ENCODE measurements at places on chromosomes 3 and 15. TPM values are rescaled to one million over a fixed set of nuclear protein-coding genes. Genes with fewer than 3 reads are reported as not detected.

GRCh38 chr15:63462088-63462487 lies 42.3 kb upstream of the USP3 start:
- DNase-seq, result peak; percentile 61

DNA sequence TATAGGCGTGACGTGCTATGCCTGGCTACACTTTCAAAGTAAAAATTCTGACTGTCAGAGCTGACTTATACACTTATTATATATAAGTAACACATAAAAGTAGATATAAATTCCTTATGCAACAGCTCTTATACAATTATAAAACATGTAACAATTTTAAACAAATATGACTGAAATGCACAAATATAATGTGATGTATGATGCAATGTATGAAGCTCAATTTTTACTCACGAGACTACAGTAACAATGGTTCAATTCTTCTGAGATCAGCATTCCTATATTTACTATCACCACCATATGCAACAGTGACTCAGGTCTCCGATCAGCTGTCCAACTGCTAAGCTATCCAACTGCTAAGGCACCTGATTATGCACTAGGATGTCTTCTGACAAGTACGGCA lies 8.2 kb downstream of the BNIP2 start:
- no peak for DNase-seq

- no peak for DNase-seq
Observed at GRCh38 chr3:106242781-106243180, 374.0 kb upstream of the CBLB start.

Gene FEZF2
- total RNA-seq, result not detected

DNA sequence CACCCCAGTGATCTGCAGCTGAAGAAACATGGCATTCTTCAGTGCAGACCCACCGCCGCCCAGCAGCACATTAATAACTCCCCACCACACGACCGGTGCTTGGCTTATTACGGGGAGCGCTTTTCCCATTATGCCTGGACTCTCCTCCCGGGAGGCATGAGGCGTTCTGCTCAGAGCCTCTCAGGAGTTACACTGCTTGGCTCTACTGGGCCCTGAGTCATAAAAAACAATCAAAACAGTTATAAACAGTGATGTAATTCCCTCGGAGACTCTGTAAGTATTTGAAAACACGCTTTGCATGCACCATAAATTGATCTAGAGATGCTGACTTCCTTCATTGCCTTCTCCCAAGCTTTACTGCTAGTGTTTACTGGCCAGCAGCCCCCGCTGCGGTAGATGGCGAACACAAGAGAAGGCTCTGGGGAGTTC lies 77.1 kb upstream of the SNRPA1 start:
- DNase-seq, result no peak

- no peak for DNase-seq
Observed at GRCh38 chr15:65666257-65666656, 44.5 kb downstream of the SLC24A1 start.

DNA sequence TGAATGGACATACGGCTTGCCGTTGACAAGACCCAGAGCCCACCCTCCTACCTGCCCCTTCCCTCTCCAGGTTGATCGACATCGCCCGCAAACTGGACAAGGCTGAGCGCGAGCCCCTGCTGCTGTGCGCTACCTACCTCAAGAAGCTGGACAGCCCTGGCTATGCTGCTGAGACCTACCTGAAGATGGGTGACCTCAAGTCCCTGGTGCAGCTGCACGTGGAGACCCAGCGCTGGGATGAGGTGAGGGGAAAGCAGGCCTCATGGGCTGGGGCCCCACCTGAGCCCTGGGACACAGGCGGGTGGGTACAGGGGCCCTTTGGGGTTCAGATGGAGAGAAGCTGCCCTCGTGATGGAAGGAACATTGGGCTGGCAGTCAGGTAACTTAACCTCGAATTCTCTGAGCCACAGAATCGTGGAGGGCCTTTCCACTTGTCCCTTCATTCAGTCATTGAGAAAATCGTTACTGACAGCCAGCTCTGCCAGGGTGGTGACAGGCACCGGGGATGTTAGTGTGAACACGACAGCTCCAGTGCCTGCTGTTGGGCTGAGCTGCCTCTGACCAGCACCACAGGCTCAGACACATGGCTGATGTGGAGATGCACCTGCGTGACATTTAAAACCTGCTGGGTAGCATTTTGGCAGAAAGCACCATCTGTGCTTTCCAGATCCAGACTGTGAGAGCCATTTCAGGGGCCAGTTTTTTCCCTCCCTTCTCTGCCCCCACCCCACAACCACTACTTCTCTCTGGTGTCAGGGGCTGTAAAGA lies 25.6 kb upstream of the RHO start:
- no peak for DNase-seq

- DNase-seq, result no peak
Observed at GRCh38 chr3:18683900-18684299, 258.8 kb upstream of the SATB1 start.

- no peak for DNase-seq
Observed at GRCh38 chr3:139421040-139421439, 31.6 kb upstream of the COPB2 start.

GRCh38 chr3:28188686-28189085 lies 52.7 kb upstream of the CMC1 start:
- DNase-seq, result no peak

Gene CDCP1
- 75.7 TPM for total RNA-seq

GRCh38 chr15:65821070-65821469 lies 29.0 kb upstream of the DENND4A start:
- DNase-seq, result no peak

Gene SEMA3G
- total RNA-seq, result 1.4 TPM

- no peak for DNase-seq
Observed at GRCh38 chr15:40061212-40061901, 22.4 kb upstream of the SRP14 start.

DNA sequence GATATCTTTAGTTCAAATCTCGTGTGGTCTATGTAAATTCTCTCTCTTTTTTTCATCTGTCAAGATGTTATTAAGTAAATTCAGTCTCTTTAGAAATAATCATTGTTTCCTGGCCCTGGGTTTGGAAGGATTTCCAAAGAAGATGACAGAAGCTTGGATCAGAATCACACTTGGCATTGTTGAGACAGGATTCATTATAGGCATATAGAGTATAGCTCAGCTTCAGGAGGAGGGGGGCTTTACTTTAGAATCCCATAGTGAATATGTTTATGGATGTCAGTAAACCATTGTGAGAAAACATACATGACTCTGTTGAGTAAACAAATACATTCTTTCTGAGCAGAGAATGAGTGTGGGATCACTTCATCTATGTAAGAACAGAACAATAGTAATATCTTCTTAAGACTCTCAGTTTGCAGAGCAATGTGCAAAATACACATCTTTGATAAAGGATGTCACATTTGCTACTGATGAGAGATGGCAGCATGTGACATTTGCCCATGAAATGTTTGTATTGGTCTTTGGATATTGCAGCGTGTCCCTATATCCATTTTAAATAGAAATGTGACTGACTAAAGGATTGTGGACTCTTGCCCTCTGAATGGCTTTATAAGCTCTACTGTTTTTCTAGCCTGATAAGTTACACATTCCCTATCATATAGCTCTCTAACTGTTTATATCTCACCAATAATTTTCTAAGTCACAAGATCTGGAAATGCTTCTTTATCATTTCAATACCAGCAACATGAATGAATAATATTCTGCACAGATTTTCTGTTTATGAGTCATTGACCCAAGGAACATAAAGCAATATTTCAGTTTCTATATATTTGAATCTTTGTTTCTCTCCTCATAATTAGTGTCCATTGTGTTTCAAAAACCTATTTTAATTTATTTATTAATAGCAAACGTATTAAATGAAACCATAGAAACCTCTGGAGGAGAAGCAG lies 95.6 kb upstream of the THRB start:
- no peak for DNase-seq

GRCh38 chr3:196207833-196208607 lies 3.2 kb downstream of the ZDHHC19 start:
- peak; percentile 62 for DNase-seq

DNA sequence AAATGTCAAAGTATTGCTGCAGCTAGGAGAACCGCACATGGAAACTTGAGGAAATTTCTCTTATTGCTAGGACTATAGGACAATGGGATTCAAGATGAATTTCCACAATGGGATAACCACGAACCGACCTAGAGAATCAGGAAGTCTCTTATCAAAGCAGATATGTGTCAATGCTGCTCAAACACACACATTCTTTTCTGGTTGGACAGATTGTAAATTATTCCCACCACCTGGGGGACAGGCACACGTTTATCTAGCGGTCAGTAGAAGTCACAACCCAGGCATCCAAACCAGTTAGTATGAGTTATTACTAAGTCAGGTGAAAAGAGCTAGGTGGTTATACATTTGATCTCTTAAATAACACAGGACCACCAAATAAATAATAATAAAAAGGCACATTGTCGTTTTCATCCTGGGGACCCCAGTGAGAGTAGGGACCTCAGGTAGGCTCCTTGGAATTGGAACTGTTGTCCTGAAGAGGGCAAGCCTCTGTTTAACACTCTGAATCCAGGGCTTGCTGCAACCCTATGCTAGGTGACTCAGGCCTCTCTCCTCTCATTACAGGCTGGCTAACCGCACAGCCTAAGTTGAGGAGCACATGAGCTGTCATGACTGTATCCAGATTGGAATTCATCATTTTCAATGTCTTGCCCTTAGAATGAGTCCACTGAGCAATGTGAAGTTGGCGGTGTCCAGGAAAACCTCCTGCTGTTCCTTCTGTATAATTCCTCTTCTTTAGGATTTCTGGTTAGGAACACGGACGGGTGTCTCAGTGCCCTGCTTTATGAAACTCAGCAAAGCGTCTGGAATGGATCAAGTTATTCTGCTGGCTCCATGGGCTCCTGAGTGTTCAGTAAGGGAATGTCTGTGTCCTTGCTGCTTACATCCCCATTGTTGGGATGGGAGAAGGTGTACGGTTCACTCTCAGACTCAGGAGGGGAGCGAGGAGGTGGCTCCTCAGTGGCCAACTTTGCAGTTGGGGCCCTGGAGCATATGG lies 59.0 kb downstream of the CLEC3B start:
- DNase-seq, result peak; percentile 56

DNA sequence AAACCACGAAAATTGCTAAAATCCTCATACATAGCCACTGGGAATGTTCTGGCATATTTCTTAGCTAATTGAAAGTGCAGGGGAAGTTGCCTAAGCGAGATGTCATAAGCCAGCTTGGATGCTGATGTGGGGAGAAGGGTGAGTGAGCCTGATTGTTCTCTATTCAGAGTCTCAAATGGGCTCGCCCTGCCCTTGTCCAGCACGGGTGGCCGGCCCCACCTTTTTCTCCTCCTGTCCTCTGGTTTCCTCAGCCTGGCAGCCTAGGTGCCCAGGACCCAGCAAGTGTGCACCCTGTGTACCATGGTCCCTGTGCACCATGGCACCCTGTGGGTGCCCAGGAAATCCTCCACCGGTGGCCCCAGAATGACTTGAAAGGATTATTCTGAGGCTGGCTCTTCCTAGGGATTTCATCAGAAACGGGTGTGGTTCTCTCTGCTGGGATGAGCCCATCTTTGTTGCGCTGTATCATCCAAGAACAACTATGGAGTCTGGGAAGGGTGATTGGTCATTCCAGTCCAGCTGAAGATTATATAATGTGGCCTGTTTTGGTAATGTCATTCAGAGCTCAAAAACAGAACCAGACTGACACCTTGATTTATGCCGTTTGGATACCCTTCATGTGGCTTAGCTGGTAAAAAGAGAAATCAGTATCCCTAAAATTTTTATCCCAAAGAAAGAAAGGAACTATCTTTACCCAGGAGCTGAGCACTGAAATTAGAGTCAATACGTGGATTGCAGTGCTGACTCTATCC lies 150.8 kb upstream of the BHLHE40 start:
- DNase-seq, result no peak

Gene CPN2
- not detected for total RNA-seq

Gene TCF12
- 67.8 TPM for total RNA-seq

DNA sequence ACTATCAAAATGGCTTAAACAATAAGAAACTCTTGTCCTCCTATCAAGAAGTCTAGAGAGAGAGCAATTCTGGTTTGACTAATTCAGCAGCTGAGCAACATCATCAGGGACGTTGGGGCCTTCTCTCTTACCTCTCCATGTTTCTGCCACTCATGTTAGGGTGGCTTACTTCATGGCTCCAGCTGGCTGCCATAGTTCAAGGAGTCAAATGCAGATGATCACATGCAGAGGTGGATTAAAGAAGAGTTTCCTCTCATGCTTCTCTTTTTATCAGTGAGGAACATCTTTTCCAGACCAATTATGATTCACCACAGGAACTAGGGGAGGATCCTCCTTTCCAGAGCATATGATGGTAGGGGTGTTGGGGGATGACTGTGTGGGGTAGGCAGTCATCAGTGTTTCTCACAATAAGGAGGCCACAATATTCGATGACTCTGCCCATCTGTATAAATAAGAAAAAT lies 45.5 kb downstream of the NEK11 start:
- DNase-seq, result no peak

Gene THAP10
- total RNA-seq, result 5.5 TPM

GRCh38 chr3:103609472-103609871 lies 1174.7 kb downstream of the ZPLD1 start:
- no peak for DNase-seq

- DNase-seq, result peak; percentile 68
Observed at GRCh38 chr3:52313774-52314188, 2.3 kb upstream of the DNAH1 start.

- no peak for DNase-seq
Observed at GRCh38 chr15:38559131-38559530, 5.5 kb downstream of the RASGRP1 start.

DNA sequence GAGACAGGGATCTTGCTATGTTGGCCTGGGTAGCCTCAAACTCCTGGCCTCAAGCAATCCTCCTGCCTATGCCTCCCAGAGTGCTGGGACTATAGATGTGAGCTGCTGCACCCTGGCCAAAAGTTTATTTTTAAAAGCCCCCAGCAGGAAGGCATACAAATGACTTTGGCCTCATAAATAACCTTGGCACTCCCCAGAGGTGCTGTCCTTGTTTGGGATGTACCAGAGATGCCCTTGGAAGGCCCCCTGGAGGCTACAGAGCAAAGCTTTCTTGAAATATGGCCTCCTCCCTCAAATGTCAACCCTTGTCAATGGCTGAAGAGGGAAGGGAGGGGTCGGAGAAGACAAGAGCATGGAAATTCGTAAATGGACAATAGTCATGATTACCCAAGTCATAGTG lies 14.0 kb upstream of the RTP3 start:
- DNase-seq, result no peak

GRCh38 chr3:74054566-74054965 lies 429.8 kb upstream of the PDZRN3 start:
- no peak for DNase-seq

Gene GSK3B
- total RNA-seq, result 62.0 TPM

GRCh38 chr3:47892286-47893040 lies 89.5 kb downstream of the DHX30 start:
- no peak for DNase-seq

DNA sequence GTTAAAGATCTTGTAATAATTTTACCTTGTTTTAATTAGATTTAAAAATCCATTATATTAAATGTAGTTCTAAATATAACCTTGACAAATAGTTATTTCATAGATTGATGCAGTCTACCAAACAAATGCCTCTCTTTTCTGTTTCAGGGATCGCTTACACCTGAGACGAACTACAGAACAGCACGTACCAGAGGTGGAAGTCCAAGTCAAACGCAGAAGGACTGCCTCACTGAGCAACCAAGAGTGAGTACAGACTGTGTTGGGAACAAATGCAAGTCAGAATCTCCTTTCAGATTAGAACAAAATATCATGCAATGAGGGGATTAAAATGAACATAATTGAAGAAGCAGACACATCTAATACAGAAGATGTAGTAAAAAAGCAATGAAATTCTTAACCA lies 7.2 kb downstream of the SNRPN start:
- no peak for DNase-seq
